ENCODE measurements at places on chromosomes 1 and 21. TPM values are rescaled to one million over a fixed set of nuclear protein-coding genes. Genes with fewer than 3 reads are reported as not detected.

The CKS1B gene
- 68.2 TPM for total RNA-seq

The CYP4Z1 gene
- total RNA-seq: not detected

The SYCP1 gene
- total RNA-seq: not detected

- no peak overlapping the region for H3K27ac ChIP-seq
- DNase-seq: no peak
- H3K36me3 ChIP-seq: no peaks in the 10 kb centered on the region
- no peaks in the 10 kb centered on the region for H3K27me3 ChIP-seq
Observed at GRCh38 chr1:150243003-150243402, 7.1 kb upstream of the ANP32E start.

The ADGRL4 gene
- total RNA-seq: 0.07 TPM

The IFNGR2 gene
- 59.6 TPM for total RNA-seq

GRCh38 chr1:39812913-39813312 is 24.2 kb upstream of the BMP8B start:
- no peak for DNase-seq
- no peak overlapping the region for H3K27ac ChIP-seq
- no peaks in the 10 kb centered on the region for H3K36me3 ChIP-seq
- peaks cover 16% of the 10 kb centered on the region for H3K27me3 ChIP-seq
